ENCODE measurements at places on chromosomes 12 and 14. TPM values are rescaled to one million over a fixed set of nuclear protein-coding genes. Genes with fewer than 3 reads are reported as not detected.

DNA sequence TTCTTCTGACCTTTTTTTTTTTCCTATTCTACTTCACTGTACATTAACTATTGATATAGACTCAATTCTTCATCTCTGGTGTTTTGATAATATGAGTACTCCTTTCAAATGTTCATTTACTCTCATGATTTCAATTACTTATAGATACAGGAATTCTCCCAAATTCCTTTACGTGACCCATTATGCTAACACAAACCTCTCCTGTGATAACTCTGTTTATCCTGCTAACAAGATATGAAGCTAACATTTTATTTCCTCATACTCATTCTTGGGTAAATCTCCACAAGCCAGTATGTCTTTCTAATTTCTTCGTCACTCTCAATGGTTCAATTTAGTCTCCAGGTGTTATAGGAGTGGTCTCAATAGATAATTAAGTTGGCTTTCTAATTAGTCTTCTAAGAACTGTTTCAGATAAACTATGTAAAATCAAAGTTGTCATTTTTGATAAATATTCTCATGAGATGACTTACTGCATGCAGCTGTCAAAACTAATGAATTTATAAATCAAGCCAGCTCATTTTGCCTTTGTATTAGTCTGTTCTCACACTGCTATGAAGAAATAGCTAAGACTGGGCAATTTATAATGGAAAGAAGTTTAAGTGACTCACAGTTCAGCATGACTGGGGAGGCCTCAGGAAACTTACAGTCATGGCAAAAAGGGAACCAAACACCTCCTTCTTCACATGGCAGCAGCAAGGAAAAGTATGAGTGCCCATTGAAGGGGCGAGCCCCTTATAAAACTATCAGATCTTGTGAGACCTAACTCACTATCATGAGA, 130.6 kb upstream of the MYF6 start:
- no peak for DNase-seq

DNA sequence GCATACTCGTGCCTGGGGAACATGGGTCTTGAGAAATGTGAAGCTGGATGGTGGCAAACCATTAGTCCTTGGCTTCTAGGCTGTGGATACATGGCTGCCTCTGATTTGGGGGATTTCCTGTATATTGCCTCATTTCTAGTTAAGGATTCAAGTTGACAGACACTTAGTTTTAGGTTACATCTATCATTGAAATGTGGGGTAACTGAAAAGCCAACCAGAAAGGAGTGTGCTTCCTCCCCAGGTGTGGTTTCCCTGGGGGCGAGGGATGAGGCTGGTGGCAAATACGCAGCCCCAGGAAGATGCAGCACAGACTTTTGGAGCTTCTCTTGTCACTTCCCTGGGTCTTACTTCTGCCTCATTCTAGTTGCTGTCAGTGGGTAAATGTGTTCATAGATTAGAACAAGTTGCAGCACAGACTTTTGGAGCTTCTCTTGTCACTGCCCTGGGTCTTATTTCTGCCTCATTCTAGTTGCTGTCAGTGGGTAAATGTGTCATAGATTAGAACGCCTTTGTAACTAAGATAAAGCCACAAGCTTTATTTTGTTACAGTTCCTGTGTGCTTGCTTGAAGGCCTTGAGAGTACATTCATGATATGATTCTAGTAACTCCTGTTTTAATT, 85.1 kb downstream of the BORCS5 start:
- no peak for DNase-seq

- no peak for DNase-seq
These were observed 45.7 kb downstream of the EIF2S3B start for GRCh38 chr12:10551375-10551774.

LIMA1 gene
- 40.7 TPM for total RNA-seq

DNA sequence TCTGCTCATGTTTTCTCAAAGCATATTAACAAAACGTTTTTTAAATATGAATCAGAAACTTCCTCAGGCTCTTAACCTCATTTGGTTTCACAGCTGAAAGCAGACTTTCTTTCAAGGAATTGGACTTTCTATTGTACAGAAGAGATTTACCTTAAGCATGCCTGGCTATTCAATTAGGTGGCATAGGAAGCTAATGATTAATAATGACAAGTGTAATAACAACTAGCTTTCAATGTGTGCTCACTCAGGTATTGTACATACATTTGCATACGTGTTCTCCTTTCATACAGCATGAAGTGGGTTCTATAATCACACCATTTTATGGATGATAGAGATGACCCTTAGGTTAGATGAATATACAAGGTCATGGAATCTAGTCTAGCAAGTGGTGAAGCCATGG, 115.7 kb downstream of the ANO6 start:
- no peak for DNase-seq

DNA sequence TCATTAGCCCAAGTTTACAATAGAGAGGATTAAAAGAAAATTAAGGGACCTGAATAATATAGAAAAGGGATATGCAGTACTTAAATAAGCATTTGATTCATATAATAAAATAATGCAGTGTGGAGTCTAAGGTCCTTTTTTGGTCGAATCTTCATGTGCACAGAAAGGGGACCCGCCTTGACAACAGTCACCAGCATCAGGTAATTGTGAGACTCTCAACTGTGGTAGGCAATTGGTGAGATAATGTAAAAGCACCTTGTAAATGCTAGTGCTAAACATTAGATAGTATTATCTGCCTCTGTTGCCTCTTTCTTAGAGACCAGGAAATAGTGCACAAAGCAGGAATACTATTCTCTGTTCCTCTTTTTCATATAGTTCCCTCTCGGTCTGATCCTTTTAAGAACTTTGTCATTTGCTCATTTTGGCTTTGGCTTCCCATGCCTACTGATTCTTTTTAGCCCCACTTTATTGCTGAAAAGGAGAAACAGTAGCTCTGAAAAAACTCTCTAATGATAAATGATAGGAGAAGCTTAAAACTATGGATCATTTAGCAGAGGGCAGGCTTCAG, 17.5 kb downstream of the CHPT1 start:
- no peak for DNase-seq

GRCh38 chr14:56159066-56159465, 40.9 kb downstream of the PELI2 start:
- no peak for DNase-seq

DNA sequence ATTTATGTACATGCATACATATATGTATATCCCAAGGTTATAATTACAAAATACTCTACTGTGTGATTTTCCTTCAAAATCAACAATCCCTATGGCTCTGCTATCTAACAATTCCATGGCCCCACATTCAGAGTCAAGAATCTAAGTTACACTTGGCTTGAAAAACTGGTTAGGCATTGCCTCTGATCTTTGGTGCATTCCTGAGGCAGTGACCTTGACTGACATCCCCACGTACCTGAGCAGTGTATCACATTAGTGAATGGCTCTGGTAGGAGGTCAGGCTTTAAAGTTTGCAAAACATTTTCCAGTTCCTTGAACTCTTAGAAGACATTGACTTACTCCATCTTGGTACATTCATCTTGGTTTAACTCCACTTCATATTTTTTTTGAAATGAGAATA, 8.5 kb upstream of the STON2 start:
- no peak for DNase-seq

GRCh38 chr12:124717318-124717717, 146.3 kb downstream of the SCARB1 start:
- no peak for DNase-seq

GRCh38 chr14:92486881-92487280, 26.7 kb upstream of the RIN3 start:
- no peak for DNase-seq

DNA sequence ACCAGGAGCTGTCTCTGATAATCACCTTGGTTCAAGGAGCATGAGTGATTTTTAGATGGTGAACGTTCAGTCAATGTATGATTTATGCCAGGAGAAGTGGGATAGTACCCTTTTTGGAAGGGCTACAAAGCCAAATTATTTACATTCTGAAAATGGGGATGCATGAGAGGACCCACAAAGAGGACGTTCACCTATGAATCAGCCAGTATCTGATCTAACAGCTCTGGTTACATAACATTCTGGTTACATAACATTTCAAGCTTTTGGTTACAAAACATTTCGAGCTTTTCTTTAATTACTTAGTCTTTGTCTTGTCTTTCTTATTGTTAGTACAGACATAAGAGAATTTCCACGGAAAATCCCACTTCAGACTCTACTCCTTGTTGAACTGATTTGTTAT, 68.8 kb downstream of the SLCO1A2 start:
- no peak for DNase-seq

Measured in sigmoid colon (tissue), 7 donors.